ENCODE measurements at places on chromosomes 1 and 21. TPM values are rescaled to one million over a fixed set of nuclear protein-coding genes. Genes with fewer than 3 reads are reported as not detected.

ZNF593OS gene
- not detected for total RNA-seq

LSS gene
- total RNA-seq = 76.1 TPM

HSD3B2 gene
- total RNA-seq = not detected

NFIA gene
- 0.66 TPM for total RNA-seq

MAP1LC3C gene
- total RNA-seq = not detected

KCTD3 gene
- total RNA-seq = 1.9 TPM

ENAH gene
- total RNA-seq = not detected

HEATR1 gene
- 41.1 TPM for total RNA-seq

CCDC17 gene
- 2.5 TPM for total RNA-seq

DNA sequence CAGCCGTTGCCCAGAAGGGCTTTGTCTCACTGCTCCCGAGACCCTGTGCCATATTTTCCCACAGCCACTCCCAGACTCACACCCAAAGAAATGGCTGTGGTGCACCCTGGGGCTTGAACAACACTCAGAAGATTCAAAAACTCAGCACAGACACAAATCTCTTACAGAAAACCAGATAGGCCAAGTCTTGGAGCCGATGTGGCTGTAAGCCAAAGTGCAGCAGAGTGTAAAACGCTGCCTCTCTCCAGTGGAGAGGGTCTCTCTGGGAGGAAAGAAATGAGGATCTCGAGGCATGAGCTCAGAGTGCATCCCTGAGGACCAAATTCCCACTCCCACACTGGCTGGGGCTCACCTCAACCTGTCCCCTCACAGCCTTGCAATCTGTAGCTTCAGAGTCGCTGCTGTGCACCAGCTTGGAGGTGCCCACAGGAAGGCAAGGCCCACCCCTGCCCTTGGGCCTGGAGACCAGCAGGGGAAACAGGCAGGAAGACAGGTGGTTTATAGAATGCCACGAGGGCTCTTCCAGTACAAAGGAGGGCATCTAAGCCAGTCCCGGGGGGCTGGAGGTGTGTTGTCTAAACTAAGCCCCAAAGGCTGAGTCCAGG is 171.3 kb upstream of the AJAP1 start:
- DNase-seq = no peak

- DNase-seq = no peak
Observed at GRCh38 chr1:97340951-97341350, 579.9 kb downstream of the DPYD start.

- no peak for DNase-seq
Observed at GRCh38 chr1:156664767-156665411, 12.3 kb downstream of the NES start.

DNA sequence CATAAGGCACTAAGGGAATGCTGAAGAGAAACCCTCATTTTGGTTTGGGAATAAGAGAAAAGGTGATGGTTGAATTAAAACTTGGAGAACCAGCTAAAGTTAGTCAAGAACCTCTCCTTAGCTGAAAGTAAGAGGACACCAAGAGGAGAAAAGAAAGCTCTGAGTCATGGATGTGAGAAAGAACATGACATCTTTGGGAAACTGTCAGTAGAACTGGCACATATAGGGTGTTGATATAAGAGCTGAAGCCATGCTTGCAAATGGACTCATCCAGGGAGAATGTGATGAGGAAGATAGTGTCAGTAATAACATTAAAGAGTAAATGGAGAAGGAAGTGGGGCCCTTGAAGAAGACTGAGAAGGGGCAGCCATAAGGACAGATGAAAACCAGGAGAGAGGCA is 54.3 kb downstream of the LRRC8C start:
- no peak for DNase-seq

- DNase-seq = no peak
Observed at GRCh38 chr1:157292809-157293564, 154.8 kb upstream of the ETV3 start.

- no peak for DNase-seq
Observed at GRCh38 chr1:110714374-110714995, 39.7 kb upstream of the KCNA3 start.

DNA sequence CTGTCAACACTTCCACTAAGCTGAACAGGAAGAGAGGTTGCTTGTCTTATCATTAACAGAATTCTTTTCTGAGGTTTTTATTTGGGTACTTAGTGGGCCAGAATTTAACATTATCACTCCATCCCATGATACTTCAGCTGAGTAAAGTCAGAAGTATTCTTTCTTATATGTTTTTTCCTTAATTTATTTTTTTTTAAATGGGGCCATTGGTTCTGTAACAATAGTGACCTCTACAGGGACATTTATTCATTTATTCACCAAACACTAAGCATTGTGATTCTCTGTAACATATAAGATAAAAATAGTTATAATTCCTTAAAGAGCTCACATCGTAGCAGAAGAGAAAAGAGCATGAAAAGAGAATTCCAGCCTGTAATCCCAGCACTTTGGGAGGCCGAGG is 9.8 kb downstream of the GREM2 start:
- DNase-seq = no peak

GRCh38 chr21:15152591-15152990 is 87.8 kb upstream of the NRIP1 start:
- no peak for DNase-seq

DNA sequence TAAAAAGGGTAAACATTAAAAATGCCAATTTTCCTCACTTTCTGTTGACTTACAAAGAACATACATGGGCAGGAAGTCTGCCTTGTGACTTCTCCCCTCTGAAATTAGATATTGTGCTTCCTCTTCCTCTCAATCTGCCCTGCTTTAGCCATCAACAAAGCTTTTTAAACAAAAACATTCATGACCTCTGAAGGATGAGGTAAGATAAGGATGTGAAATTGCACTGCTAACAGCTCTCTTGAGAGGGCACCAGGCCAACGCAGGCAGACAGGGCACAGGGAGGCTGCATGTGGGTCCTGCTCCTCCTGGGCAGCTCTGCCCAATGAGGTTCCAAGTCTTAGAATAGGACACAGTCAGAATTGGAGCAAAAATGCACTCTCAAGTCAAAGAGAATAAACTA is 62.1 kb downstream of the DEGS1 start:
- DNase-seq = peak; percentile 53

DNA sequence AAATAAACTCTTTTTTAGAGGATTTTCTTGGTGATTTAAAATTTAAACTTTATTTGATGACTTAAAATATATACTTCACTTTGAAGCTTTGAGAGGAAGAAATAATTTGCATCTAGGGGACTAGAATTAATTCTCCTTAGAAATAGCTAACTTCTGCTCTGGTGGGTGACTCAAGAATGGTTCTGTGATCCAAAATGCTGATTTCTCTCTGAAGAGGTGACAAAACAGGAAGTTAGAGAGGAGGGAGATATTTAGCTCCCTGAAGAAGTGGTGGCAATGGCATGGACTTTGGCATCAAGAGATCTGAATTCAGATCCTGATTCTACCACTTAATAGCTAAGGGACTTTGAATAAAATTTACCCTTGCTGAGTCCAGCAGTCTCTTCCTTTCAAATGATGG is 125.8 kb upstream of the ATP1B1 start:
- DNase-seq = no peak

- DNase-seq = no peak
Observed at GRCh38 chr21:42374864-42375499, 8.6 kb upstream of the TFF1 start.

DNA sequence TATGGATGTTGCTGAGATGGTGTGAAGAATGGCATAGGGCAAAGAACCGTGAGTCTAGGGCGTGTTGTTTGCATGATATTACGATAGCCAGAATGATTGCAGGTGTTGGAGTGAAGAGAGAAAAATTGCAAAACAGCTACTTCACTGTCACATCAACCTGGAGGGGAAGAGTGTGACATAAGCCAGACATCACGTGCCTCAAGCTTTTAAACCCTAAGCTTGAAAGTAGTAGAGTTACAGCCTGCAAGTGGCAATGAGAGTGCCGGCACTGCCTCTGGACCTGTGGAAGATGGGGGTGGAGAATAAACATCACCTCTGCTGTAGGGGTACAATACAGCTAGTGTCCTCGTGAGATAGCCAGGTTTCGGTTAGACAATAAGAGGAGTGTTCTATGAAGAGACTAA is 11.1 kb downstream of the EEIG2 start:
- DNase-seq = no peak

- DNase-seq = no peak
Observed at GRCh38 chr1:59364037-59364436, 67.1 kb downstream of the FGGY start.

DNA sequence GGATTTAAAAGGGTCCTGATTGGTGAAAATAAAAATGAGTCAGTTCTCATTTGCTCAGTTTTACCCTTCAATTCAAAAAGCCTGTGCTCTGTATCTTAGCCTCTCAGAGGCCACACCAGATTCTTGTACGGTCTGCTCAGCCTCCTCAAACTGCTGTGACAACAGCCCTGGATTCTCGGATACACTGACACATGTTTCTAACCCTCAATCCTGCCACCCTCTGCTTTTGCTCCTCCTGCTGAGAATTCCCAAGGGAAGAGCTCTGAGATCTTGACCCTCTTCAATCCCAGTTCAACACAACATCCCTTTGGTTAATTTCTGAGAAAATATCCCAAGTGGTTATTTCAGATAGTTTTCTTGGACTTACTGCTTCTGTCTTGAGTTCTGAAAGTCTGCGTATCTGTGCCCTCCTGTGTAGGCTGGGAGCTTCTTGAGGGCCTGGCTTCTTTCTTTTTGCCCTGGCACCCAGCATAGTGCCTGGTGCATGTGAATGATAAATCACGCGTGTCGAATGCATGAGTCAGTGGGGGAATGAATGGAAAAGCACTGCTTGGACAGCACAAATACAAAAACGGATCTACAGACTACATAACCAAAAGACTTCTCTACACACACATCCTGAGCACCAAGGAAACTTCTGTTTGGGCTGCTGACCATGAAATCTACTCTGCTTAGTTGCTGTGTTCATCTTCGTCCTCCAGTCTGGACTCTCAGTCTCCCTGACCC is 24.5 kb downstream of the IRF2BP2 start:
- DNase-seq = no peak

DNA sequence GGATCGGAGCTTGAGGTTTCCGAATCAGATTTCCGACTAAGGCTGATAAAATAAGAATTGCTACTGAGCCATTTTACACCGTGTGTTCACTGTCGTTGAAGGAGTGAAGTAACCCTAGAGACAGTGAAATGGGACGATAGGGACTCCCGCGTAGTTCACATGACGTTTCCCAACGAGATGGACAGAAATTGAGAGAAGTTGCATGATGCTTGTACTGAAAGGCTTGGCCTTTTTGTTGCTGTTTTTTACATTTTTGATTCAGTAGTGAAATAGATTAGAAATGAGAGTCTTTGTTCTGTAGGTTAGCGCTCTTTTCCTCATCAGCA is 1.2 kb downstream of the KHDRBS1 start:
- DNase-seq = no peak

- no peak for DNase-seq
Observed at GRCh38 chr1:206649261-206649921, 14.1 kb downstream of the DYRK3 start.

DNA sequence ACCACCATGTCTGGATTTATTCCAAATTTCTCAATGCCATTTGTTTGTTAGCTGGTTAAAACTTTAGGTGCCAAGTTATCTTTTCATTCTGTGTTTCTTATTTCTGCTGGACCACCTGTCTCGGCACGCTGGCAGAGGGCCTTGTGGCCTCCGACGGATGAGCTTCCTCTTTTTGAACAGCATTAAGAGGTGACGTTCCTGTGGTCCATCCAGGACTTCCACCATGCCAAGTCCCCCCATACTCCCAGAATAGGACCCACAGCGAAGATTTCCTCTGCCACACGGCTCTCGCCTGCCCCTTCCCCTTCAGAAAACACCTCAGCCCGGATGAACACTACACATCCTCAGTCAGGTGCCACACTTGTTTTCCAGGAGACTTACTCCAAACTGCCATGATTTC is 73.8 kb downstream of the NTPCR start:
- DNase-seq = no peak

- DNase-seq = peak; percentile 49
Observed at GRCh38 chr1:172002725-172003345, 161.5 kb downstream of the DNM3 start.

DNA sequence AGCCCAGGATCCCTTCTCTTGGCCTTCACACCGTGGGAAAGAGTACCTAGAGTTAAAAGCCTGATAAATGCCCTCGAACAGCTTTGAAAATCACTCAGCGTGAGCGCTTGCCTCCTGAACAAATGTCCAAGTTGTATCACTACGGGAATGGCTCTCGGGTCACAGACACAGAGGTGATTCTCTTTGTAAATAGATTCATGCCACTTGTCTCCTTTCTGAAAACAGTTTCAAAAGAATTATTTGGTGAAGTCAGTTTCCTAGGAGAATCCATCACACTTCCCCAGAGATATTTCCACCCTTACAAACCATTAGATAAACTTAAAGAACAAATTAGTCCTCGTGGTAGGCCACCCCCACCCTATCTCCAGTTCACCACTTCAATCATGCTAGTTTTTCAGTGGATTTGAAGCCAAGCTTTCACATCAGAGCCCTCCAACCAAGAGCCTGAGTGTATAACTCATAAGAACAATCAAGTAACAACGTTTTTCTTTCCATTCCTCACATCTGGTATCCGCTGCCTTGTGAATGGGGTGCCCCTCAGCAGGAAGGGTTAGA is 132.9 kb downstream of the SLC30A10 start:
- DNase-seq = no peak

- DNase-seq = peak; percentile 62
Observed at GRCh38 chr1:54604572-54605370, 18.6 kb downstream of the FAM151A start.

DNA sequence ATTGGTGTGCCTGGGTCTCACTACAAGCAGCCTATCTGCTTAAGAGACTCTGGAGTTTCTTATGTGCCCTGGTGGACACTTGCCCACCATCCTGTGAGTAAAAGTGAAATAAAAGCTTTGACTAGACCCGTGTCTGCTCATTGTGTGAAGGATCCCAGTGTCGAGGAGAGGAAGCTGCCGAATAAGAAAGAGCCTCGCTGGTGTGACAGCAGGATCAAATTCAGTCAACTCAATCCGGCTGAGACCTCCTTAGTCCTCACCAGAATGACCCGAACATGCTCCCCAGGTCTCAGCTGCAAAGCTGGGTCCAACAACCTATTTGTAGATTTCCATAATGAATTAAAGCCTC is 14.8 kb downstream of the CD2 start:
- peak; percentile 58 for DNase-seq

- DNase-seq = peak; percentile 74
Observed at GRCh38 chr21:33266050-33266788, at the start of gene IL10RB. TSS of gene IL10RB (plus strand) at chr21:33266367. CDS start at chr21:33266466, 99 bp downstream.

DNA sequence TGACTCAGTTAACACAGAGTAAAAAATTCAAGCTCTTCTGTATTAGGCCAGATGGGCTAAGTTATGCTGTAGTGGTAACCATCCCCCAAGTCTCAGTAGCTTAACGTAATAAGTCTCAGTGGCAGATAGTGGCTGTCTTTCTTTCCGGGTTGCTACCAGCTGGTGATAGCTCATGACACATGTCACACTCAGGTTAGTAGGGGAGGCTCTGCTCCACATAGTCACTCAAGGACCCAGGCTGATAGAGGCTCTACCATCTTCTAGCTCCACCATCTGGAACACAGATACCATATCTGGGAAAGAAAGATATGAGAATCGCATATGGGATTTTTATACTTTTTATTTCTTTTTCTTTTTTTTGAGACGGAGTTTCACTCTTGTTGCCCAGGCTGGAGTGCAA is 16.2 kb upstream of the MEF2D start:
- DNase-seq = no peak

GRCh38 chr1:48216313-48216712 is 6.2 kb upstream of the SLC5A9 start:
- no peak for DNase-seq

All from activated CD8-positive, alpha-beta T cell treated with anti-CD3 and anti-CD28 coated beads, Interleukin-2, amount 10 ng/mL, durations not matched to agents 7 days and 5 days (primary cell).